AG08396 (cell line): ENCODE measurements at places on chromosomes 1 and 21.
A peak's percentile ranks its signal among the peaks of the same experiment; 100 is the strongest.

DNA sequence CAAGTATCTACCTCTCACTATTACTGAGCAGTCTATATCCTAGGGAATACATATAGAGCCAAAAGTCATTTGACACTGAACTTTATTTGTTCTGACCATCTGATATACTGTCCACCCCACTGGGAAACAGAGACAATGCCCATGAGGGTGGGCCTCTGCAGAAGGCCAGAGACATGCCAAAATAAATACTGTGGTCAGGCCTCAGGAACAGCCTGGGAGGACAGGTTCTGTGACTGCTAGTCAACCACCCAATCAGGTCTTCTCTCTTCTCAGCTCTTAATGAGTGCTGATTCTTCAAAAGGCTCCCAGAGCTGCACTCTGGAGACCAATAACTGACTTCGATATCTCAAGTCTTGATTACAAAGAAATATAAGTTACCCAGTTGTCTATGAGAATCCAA lies 5.5 kb upstream of the ANKRD35 start:
- no peak for DNase-seq

GRCh38 chr1:196655071-196655470 lies 3.2 kb downstream of the CFH start:
- no peak for DNase-seq

DNA sequence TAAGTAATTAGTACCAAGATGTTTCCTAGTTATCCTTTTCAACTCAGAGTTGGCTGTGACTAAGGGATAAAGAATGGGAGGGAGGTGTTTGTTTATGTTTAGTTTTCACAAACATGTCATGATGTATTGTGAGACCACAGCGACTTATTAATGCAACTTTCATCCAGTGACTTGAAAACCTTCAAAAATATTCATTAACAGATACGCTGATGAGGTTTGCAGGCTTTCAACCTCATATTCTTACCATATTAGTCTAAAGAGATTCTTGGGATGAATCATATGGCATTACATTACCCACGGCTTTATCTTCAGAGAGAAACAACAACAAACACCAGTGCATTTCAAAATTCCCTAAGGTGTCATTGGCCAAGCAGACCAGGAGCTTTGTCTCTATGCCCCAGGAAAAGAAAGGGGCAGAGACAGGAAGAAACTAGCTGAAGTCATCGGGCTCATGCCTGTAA lies 36.4 kb downstream of the PALMD start:
- DNase-seq: peak; percentile 20

DNA sequence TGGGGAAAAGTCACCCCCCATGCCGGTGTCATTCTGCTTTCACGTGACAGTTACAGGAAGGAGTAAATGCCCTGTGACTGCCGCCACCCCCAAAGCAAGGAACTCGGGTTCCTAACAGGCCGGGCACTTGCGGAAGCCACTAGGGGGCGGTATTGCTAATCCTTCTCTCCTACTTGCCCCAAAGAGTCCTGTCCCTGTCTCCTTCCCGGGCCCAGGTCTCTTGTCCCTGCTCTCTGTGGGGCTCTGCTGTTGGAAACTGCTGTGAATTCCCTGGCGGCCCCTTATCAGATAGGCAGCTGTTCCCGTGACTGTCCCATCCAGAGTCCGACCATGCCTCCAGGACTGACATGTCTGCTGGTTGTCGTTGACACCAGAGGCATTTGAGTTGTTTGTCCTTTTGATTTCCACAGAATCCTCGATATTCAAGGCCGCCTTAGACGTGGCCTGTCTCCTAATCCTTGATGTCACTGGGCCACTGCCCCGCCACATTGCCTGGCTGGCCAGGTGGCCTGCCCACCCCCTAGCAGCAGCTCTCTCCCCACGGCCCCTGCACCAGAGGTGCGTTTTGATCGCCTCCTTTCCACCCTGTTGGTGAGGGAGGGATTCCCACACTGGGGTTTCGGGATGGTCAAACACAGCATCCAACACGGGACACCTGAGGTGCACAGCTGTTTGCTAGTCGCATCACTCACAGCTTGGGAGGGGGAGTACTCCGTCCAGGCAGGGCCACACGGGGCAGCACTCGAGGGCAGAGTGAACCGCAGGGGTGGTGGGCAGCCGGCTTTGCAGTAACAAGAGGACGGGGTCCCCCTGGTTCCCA lies 37.3 kb downstream of the CHAF1B start:
- DNase-seq: peak; percentile 67

- no peak for DNase-seq
Observed at GRCh38 chr1:247441606-247442005, 16.3 kb downstream of the OR2B11 start.

GRCh38 chr1:81547261-81547911 lies 253.3 kb upstream of the ADGRL2 start:
- no peak for DNase-seq

DNA sequence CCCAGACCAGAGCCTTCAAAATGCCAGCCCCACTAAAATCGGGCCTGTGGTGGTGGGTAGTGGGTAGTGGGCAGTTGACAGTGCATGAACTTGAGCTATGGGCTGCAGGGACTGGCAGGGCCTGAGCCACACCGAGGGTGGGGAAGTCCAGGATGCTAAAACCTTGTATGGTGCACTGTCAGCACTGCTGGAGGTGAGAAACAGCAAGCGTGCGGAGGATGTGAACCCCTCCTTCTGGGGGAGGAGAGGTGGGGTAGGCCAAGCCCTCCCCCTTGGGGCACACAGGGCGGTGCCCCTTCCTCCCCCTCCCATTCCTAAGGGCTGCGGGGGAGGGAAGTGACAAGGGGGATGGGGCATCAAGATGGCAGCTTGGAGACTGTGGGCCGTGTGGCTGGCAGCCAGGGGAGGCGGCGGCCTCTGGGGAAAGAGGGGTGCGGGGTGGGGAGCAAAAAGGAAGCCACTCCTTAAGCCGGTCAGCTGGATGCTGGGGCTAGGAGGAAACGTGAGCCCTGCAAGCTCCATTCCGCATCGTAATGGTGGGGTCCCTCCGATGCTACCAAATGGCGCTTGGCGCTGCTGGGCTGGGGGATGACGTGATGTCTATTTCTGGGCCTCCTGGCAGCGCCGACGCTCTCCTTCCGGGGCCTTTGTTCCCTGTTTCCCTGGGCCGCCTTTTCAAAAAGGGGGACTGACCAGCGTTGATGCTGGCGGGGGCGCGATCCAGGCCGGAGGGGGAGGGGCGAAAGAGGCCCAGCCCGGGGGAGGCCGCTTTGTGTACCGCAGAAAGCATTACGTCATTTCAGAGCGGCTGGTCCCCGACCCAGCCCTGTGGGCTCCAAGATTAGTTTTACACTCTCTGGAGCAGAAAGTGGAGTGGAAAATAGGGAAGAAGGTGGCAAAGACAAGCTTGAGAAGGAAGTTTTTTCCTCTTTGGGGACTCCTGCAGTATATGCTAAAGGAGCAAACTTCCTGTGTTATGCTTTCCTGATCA lies 809 bp downstream of the SYT11 start:
- peak; percentile 78 for DNase-seq

- DNase-seq: no peak
Observed at GRCh38 chr21:34080710-34081109, 7.3 kb downstream of the MRPS6 start.

- DNase-seq: no peak
Observed at GRCh38 chr1:97451944-97452343, 468.9 kb downstream of the DPYD start.

DNA sequence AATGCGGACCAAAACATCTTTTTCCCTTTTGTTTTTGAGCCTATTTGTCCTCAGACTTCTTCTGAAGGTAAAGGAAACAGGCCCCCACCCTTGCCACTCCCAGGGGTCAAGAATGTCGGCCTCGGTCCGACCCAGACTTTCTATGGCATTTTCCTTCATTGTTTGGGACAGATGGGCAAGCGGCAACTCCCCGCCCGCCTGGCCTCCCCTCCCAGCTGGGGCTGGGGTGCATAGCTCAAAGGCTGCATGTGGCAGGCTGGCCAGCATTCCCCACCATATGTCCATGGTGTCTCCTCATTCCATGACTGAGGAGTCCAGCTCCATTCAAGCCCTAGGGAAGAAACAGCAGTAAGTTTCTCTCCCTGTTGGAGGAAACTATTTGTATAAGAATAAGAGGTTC lies 29.4 kb upstream of the TSPEAR start:
- DNase-seq: no peak
